ENCODE measurements at places on chromosomes 1 and 21. TPM values are rescaled to one million over a fixed set of nuclear protein-coding genes. Genes with fewer than 3 reads are reported as not detected.

DNA sequence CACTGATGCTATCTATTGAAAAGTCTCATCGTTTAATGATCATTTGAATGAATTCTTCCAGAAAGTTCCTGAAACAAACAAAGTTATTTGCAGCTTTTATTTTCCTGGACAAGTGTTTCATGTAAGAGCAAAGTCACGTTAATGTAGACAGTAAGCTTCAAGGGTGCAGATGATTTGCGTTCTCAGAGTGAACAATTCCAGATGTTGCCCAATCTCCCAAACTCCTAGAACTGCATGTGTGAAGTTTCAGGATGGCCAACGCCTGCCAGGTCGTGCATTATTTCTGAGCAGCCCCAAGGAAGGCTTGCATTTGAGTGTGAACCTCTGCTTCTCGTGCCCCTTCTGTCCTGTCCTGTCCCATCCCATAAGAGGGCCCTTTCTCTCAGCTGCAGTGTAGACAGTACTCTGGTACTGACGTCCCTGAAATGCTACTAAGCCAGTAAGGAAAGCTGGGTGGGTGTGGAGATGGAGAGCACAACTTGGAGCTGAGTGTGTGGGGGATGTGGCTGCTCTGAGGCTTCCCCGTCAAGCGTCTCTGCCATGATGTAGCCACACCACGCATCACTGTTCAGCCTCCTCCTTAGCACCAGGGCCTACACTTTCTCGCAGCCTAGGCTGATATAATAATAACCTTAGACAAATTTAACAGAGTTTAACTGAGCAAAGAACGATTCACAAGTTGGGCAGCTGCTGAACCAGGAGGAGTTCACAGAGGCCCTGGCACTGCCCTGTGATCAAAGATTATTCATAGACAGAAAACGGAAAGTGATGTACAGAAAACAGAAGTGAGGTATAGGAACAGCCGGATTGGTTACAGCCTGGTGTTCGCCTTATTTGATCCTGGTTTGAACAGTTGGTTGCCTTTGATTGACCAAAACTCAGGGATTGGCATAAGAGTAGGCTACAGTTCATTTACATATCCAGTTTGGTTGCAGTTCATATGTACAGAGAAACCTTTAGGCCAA, 50.4 kb downstream of the RHOU start:
- DNase-seq = no peak

DNA sequence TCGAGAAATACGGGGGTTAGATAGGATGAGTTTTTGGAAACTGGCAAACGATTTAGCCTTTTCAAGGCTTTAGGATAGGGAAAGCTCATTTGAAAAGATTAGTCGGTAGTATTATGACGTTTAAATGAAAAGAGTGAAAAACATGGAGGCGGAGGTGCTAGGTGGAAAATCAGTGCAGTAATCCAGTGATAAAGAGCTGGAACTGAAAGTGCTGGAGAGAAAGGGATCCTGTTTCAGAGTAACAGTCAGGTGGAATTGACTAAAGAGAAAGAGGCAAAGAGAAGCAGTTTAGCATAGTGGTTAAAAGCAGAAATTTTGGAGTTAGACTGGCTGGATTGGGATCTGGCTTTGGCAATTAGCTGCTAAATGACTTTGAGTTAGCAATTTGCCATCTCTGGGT, 945 bp downstream of the WDR3 start:
- DNase-seq = peak; percentile 10

TMEM240 gene
- polyA plus RNA-seq = 3.7 TPM

GRCh38 chr1:166920561-166921475, 44.8 kb upstream of the TADA1 start:
- peak; percentile 37 for DNase-seq

GRCh38 chr1:116825207-116825719, 71.0 kb downstream of the CD2 start:
- no peak for DNase-seq

DNA sequence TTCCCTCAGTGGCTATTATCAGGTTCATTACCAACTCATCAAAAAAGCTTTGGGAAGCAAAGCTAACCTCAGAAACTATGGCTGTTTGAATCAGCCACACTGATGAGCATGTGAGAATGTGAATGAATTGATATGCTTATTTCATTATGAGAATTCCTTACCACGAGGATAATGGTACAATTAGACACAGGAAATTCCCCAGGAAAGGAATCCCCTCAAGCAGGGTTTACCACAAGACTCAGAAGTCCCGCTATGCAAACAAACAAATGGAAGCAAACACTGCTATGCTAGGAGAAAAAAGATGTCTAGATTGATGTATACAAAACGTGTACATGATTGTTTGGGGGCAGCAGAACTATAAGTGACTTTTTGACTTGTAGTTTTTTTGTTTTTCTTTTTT, 205.0 kb downstream of the HMCN1 start:
- DNase-seq = no peak

All from left kidney (tissue), 8 donors.